ENCODE measurements at places on chromosomes 7 and 10.
A peak's percentile ranks its signal among the peaks of the same experiment; 100 is the strongest.

- DNase-seq = no peak
Measured at GRCh38 chr10:4830551-4830950, 4.5 kb downstream of the AKR1E2 start.

GRCh38 chr7:41696323-41696916, 6.5 kb downstream of the INHBA start:
- DNase-seq = peak; percentile 17

DNA sequence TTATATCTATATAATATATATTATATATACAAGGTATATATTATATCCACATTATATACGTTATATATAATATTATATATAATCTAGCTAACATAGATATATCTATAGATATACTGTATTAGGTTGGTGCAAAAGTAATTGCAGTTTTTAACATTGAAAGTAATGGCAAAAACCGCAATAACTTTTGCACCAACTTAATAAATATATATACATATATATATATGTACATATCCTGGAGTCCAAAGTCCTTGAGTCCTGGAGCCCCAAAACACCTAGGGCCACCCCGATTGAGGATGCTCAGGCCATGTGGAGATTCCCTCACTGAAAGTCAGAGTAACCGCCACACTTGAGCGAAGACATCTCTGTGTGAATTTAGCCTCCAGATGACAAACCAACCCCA, 408.2 kb upstream of the AUTS2 start:
- DNase-seq = no peak

DNA sequence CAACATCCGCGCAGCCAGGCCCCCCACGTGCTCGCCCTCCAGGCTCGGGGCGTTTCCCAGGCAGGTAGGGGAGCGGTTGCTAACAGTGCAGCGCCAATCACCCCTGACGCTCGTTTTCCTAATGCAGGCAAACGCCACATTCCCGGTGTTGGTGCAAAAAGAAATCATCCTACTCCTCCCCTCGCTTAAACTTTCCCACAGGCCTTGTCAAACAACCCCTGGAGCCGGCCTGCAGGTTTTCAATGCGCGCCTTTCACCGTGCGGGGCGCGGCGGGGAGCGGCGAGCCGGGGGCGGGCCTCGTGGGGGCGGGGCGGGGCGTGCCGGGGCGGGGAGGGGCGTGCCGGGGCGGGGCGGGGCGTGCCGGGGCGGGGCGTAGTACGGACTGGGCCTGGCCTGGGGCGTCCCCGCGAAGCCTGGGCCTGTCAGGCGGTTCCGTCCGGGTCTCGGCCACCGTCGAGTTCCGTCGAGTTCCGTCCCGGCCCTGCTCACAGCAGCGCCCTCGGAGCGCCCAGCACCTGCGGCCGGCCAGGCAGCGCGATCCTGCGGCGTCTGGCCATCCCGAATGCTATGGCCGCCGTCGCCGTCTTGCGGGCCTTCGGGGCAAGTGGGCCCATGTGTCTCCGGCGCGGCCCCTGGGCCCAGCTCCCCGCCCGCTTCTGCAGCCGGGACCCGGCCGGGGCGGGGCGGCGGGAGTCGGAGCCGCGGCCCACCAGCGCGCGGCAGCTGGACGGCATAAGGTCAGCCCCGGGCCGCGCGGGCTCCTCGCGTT, at the start of gene ECHDC3:
TSS of gene ECHDC3 (plus strand) at position 374 of the 770 bp plus-strand sequence. CDS start at position 569, 195 bp downstream.
- peak; percentile 88 for DNase-seq

DNA sequence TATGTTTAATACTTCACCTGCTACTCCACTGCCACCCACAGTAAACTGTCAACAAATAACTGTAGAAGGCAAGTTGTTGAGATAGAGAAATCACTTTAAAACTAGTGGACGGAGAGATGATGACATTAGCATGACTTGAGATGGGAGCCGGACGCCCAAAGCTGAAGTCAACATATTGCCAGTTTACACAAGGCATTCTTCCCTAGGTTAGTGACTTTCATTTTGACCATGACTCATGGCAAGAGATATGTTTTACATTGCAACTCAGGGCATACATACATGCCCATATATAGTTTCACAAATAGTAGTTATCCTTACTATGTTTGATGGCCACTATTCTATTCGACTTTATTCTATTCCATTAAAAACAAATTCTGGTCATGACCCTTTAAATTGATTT, 296.6 kb downstream of the PLXNA4 start:
- DNase-seq = no peak

DNA sequence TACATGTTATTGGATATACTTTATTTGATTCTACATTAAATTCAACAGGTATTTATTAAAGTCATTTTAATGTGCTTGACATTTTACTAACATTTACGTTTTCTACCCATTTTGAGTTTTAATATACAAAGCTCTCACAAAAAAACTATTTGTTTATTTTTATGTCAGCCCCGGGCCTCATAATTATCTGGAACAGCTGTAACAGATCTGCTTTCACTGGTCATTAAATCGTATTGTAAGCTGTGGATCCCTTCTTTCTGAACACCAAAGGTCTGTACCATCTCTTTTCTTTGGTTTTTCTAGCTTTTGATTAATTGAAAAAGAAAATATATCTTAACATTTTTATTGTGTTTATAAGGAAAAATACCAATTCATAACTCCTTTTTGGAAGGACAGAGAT, 73.5 kb downstream of the SEMA3E start:
- no peak for DNase-seq

Data from GM12891 (cell line).